Amniotic stem cell (primary cell): ENCODE measurements at places on chromosomes 12 and 14.

GRCh38 chr12:26786865-26787514, 46.0 kb downstream of the ITPR2 start:
- peak; percentile 43 for DNase-seq

- no peak for DNase-seq
Measured at GRCh38 chr14:65238456-65238855, 136.1 kb upstream of the MAX start.

DNA sequence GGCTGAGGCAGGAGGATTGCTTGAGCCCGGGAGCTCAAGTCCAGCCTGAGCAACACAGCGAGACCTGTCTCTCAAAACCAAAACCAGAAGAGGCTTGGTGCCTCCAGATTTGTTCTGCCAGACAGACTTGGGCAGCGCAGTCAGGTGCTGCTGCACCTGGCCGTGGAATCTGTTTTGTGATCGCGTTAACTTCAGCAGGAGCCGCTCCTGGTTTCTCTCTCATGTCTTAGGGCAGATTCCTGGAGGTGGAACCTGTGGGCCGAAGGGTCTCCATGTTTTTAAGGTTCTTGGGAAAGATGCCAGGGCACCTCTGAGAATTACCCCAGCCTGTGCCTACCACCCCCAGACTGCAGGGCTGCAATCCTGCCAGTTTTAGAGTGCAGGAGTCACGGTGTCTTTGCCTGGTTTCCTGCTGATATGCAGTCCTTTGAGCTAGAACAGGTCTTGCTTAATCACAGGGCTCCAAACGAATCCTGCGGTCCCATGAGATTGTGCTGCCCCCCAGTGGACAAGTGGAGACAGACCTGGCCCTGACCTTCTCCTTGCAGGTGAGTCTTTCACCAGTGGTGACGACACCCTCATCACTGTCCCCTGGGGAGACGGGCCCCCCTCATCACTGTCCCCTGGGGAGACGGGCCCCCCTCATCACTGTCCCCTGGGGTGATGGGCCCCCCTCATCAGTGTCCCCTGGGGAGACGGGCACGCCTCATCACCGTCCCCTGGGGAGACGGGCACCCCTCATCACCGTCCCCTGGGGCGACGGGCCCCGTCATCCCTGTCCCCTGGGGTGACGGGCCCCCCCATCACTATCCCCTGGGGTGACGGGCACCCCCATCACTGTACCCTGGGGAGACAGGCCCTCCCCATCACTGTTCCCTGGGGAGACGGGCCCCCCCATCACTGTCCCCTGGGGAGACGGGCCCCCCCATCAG, 37.6 kb downstream of the PACS2 start:
- peak; percentile 79 for DNase-seq

DNA sequence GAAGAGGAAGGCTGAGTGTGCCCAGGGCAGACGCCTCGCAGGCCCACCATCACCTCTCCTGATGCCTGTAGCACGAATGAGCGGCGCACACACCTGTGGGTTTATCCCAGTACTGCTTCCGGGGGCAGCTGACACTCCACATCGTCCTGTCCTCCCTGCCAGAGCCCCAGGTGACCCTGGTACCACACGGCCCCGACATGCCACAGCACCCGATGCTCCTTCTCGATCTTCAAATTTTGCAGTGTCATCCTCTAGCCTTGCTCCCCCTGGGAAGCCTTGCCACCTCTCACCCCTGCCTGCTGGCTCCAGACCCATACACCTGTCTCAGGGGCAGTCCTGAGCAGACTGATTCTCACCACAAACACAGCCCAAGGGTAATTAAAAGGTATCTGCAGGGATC, 40.6 kb downstream of the ANO2 start:
- no peak for DNase-seq

GRCh38 chr14:73249564-73250316, 12.4 kb downstream of the PAPLN start:
- DNase-seq = no peak

DNA sequence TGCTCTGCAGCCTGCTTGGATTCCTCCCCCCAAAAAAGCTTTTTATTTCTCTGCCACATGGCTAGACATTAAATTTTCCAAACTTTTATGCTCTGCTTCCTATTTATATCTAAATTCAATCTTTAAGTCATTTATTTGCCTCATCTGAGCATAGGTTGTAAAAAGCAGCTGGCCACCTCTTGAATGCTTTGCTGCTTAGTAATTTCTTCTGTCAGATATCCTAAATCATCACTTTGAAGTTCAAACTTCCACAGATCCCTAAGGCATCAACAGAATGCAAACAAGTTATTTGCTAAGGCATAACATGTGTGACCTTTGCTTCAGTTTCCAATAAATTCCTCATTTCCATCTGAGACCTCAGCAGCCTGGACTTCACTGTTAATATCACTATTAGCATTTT, 209.6 kb downstream of the FSCB start:
- DNase-seq = no peak

DNA sequence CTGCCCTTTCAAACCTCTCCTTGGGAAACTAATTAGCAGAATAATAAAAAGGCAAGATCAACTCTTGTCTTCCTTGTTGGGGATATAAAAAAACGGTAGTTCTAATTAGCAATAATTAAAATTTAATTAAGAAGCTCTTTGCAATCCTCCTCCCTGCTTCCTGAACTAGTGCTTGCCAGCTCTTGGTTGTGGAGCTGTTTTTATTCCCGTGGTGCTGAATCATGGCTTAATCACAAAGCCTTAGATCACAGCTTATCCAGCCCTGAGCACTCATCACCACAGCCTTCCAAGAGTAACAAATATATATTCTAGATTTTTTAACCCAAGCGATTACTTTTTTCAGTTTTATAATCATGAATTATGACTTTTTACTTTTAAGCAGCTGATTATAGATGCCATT, 63.2 kb upstream of the INSM2 start:
- no peak for DNase-seq

DNA sequence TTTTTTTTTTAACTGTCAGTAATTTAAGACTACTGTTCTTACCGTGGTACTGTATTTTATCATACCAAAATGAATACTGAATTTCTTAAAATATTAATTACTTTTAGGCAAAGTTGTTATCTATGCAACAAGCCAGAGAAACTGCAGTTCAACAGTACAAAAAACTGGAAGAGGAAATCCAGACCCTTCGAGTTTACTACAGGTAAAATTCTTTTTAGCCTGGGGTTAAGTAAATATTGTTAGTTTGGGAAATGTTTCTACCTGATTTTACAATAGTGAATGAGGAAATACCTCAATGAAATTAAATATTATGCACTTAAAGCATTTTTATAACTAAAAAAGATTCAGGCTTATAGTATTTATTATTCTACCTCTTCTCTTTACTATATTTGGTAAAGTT, 172.3 kb downstream of the FOXA1 start:
- no peak for DNase-seq

GRCh38 chr14:55588259-55588699, 8.3 kb downstream of the KTN1 start:
- DNase-seq = no peak

DNA sequence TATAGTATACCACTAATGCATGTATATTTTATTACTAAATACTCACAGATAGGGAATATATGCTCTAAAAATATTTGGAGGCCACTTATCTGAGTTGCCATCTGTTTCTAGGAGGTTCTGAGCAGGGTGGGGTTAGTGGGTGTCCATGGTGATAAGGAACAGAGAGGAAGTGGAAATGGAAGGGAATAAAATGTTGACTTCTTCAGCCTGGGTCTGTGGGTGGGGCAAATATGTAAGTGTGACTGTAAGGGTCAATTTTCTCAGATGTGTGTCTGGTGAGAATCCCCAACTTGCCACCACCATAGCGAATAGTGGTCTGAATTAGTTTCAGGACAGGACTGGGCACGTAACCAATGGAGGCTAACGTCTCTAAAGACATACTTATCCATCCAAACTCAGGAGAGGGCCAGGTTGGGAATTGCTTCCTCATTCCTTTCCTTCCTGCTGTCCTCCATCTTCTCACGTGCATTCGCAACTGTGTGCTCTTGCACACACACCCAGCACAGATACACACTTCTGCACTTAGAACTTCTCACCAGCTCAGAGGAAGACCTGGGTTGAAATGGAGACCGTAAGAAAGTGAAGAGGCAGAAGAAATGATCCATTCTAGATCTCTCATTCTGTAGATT, 54.2 kb upstream of the GZMB start:
- DNase-seq = no peak

GRCh38 chr12:39102474-39103209, 197.3 kb upstream of the CPNE8 start:
- DNase-seq = no peak

DNA sequence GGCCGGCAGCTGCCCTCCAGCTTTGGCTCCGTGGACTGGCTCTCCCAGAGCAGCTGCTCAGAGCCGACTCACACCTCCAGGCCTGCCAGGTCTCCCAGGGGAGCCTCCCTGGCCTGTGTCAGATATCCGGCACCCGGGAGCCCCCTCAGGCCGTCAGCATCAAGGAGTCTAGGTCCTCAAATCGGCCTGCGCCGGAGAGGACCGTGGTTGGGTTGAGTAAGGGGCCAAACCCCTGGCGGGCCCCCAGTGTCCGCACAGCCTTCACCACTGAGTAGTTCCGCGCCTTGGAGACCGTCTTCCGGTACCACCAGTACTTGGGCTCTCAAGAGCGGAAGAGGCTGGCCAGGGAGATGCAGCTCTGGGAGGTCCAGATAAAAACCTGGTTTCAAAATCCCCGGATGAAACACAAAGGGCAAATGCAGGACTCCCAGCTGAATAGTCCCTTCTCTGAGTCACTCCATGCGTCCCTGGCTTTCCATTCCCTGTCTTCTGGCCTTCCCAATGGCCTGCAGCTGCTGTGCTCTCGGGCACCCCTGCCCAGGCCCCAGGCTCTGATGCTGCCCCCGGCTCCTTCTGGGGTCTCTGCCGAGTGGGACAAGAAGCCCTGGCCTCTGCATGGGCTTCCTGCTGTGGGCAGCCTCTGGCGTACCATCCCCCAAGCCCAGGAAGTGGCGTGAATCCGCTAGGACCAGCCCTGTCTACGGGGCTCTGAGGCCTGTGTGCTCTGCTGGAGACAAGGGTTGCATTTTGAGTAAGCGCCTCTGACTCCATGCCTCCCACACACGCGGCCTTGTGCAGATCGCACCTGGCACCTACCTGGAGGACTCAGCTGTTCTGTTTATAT, 245.1 kb upstream of the ATXN7L3B start:
- no peak for DNase-seq

GRCh38 chr14:101711041-101711856, 50.3 kb upstream of the PPP2R5C start:
- DNase-seq = no peak

GRCh38 chr14:99794151-99794780, 1.1 kb downstream of the EML1 start:
- no peak for DNase-seq

- DNase-seq = no peak
Measured at GRCh38 chr14:64930085-64930843, 12.3 kb downstream of the GPX2 start.

DNA sequence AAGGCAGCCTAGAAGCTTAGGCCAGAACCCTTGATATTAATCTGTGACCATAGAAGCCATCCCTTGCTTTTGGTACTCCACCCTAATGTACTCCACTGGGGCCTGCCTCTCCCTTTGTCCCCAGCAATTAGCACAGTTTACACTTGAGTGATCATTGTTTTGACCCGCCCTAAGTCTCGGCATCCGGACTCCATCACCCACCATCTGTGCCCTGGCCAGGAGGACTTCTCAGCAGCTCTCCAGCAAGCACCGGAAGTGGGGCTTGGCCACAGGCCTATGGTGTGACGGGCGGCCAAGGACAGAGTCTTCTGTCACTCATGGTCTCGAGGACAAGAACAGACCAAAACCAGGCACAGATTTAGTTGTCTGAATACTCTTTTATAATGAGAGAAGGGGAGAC, 126.5 kb upstream of the NTF3 start:
- DNase-seq = no peak

- no peak for DNase-seq
Measured at GRCh38 chr12:54017027-54017788, 8.4 kb downstream of the HOXC8 start.

DNA sequence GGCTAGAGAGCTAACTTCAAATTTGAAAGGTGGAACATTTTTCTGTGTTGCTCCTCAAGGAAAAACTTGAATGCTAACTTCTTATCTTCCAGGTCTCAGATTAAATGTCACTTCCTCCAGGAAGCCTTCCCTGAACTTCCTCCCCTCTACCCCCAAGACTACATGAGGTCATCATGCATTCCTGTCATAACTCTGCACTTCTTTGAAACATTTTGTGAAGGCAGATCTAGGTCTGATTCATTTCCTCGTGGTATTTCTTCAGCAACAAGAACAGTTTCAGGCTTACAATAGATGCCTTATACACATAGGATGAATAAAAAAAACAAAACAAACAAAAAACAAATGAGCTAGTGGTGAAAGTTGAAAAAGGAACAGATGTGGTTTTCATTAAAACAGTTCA, 97.1 kb upstream of the SRRM4 start:
- no peak for DNase-seq

GRCh38 chr12:32549675-32550079, 129.4 kb upstream of the DNM1L start:
- no peak for DNase-seq

GRCh38 chr14:72401101-72401625, 468.9 kb downstream of the RGS6 start:
- no peak for DNase-seq

- no peak for DNase-seq
Measured at GRCh38 chr14:88232771-88233170, 90.3 kb downstream of the KCNK10 start.

- no peak for DNase-seq
Measured at GRCh38 chr14:31336646-31337045, 83.7 kb downstream of the HEATR5A start.

GRCh38 chr14:38556252-38556651, 300.4 kb upstream of the CLEC14A start:
- no peak for DNase-seq

GRCh38 chr12:66813137-66813892, 134.4 kb upstream of the GRIP1 start:
- no peak for DNase-seq

GRCh38 chr12:19179986-19180385, 50.5 kb downstream of the PLEKHA5 start:
- no peak for DNase-seq

DNA sequence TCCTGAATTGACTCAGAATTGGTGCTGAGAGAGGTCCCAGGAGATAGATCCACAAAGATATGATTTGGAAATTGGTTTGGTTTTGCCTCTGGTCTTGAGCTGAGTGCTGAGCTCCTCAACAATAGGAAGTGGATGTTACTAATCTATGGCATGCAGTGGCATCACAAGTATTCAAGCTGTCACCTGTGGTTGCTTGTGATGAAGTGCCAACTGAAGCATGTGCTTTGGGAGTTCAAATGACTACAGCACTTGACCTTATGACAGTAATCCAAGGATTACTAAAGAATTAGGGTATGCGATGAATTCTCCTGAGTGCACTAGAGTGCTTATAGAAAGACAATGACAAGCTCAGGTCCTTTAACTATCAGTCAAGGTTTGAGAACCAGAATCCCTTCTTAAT, 406.2 kb downstream of the NOVA1 start:
- DNase-seq = no peak

GRCh38 chr14:21300892-21301291, 21.0 kb downstream of the RPGRIP1 start:
- DNase-seq = no peak

GRCh38 chr12:32920506-32921085, 24.0 kb upstream of the PKP2 start:
- DNase-seq = no peak

- no peak for DNase-seq
Measured at GRCh38 chr12:4011597-4011996, 138.4 kb upstream of the PARP11 start.
